ENCODE measurements at places on chromosomes 7 and 10.

DNA sequence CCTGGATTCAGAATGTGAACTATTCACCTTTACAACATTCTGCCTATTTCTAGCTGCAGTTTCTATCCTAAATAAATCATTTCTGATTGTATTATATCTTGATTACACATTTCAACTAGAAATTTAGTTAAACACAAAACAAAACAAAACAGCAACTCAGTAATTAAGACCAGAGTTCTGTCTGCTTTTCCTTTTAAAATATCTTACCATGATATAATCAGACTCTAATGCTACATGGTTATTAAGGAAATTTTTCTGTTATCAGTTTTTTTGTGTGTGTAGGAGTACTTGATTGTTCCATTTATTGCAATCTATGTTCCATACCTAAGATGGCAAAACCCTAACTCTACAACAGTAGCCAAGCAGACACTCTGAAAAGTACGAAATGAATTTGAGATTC, 663.3 kb downstream of the NRG3 start:
- no peak for DNase-seq

GRCh38 chr7:149369497-149369896, 91.4 kb downstream of the ZNF777 start:
- no peak for DNase-seq

DNA sequence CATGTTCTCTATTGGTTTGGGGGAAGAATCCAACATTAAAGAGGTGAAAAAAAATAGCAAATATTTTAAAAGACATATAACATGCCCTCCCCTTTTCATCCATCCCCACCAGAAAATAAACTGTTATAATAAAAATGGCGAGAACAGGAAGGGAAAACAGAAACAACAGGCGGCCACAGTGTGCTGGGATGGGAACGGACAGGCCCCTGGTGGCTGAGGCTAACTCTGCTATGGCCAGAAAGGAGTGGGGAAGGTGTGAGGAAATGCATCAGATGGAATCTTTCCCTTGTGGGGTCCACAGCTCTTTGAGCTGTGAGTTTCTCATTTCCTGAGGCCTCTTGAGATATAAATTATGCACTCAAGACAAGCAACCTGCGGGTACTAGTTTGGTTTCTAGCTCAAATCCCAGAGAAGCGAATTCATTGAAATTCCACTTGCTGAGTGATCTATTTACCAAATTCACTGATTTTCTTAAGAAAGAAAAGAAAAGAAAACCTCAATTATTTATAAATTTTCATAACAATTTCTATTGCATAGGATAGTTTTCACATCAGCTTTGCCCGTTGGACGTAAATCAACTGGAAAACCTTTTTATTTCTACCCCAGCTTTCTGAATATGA, 139.5 kb downstream of the BMPER start:
- no peak for DNase-seq

GRCh38 chr10:67788028-67788886, 49.7 kb downstream of the DNAJC12 start:
- peak; percentile 83 for DNase-seq

DNA sequence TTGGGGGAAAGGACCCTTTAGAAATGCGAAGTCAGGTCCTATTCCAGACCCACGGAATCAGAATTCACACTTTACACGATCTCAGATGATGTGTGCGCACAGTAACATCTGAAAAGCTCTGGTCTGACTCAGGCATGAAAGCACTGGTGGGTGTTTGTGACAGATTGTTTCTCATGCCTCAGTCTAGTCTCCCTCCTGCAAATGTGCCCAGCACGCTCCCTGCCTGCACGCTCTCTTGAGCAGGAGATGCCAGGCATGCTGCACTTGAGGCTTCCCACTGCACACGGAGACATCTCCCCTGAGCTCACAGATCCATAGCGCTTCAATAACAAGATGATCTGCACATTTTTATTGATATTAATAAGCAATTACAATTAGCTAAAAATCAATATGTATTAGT, 23.6 kb upstream of the ZNF37A start:
- DNase-seq, result no peak

- DNase-seq, result no peak
Measured at GRCh38 chr7:68562323-68562899, 1035.9 kb upstream of the AUTS2 start.

- DNase-seq, result no peak
Measured at GRCh38 chr10:61812920-61813319, 88.6 kb upstream of the ARID5B start.

- DNase-seq, result no peak
Measured at GRCh38 chr10:133441780-133442179, 12.0 kb upstream of the SCART1 start.

DNA sequence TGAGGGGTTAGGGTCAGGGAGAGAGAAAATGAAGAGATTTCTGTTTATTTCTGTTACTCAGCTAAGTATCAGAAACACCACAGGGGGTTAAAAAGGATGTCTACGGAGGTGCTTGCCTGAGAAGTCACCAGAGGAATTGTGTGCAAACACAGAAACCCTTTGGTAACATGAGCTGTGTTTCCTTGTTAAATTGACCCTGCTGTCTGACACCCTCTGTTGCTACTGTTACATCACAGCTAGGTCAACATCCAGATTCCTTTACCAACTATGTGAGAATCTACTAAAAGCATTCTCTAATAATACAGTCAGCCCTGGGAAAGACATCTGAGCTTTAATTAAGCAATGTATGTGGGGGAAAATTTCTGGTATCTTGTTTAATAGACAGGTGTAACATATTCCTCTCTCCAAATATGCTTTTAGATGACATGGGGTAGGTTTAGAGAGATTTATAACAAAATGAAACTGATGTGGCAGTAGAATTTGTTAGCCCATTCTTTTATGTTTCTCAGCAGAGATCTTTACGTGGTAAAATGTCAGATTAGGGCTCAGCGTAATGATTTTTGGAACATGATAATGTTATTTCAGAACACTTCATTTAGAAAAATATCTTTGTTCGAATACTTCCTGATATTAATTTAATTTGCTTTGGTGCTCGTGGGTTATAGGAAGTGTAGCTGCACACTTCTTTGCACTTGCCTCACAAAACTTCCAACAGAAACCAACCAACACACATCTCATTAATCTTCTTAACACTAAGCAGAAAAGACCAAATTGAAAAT, 168.0 kb upstream of the AHR start:
- DNase-seq, result no peak

- no peak for DNase-seq
Measured at GRCh38 chr7:158053183-158053915, 534.3 kb downstream of the PTPRN2 start.

DNA sequence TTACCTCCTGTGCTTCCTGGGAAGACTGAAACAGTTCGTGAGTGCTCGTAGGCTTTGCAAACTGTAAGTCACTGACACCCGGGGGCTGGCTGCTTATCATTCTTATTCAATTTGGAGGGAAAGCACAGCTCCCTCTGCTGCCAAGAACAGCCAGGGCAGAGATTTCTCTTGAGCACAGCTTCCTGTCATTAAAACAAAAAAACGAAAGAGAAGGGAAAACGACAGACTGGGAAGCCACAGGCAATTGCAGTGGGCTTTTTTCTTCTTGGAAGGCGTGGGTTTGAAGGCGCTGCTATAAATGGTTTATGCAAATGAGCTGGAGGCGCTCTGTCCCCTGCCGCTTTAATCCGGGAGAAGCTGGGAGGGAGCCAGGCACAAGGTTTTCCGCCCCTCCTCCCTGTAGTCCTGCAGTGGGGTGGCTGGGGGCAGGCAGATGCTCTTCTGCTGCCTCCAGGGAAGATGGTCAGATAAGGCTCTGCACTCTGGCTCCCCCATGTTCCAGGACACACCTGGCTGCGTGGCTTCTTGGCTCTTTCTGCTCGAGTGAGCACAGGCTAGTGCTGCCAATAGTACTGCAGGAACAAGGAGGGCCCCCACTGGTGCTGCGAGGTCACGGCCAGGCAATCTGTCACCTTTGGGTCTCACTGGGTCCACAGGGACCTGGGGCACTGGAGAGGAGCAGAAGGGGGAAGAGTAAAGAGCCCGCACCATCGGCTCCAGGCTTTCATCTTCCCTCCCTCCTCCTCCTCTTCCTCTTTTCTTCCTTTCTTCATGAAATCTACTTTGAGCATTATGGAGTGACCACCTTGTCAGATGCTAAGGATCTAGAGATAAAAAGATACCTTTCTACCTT, 49.5 kb downstream of the NEURL1 start:
- no peak for DNase-seq

DNA sequence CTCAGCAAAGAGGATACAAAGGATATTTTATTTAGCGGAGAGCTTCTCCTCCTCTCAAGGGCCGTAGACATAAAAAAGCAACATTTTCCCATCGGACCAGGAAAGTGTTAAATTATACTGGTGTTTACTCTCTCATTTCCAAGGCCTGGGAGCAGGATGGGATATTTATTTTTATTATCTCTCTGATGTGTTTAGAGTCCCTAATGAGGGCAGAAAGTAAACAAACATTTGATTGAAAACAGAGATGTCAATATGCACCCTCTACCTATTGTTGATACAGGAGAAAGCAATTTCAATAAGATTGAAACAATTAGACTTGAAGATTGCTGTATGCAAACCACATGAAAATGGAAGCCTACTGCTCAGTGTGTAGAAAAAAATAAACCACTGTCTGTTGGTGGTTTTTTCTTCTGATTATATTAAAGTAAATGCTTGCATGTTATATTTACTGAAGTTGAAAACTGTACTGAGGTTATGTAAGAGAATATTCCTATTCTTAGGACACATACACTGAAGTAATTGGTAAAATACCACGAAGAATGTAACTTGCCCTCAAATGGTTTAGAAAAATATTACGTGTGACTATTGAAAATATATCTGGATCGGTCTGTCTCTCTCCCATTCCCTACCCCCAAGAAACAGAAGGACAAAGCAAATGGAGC, 59.3 kb downstream of the ATXN7L1 start:
- no peak for DNase-seq

GRCh38 chr10:22148961-22149360, 68.9 kb downstream of the EBLN1 start:
- no peak for DNase-seq

DNA sequence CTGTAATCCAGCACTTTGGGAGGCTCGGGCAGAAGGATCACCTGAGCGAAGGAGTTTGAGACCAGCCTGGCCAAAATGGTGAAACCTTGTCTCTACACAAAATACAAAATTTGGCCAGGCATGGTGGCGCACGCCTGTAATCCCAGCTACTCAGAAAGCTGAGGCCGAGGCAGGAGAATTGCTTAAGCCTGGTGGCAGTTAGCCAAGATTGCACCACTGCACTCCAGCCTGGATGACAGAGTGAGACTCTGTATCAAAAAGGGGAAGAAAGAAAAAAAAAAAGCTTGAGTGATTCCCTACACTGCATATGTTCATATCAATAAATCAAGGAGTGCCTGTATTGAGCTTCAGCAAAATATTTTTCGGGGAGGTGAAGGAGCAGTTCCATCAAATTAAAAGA, 45.8 kb upstream of the SRRM3 start:
- no peak for DNase-seq

GRCh38 chr10:36766940-36767339, 358.5 kb upstream of the ANKRD30A start:
- DNase-seq, result no peak

Data from erythroblast (primary cell).